ENCODE measurements at places on chromosomes 4 and X.
A peak's percentile ranks its signal among the peaks of the same experiment; 100 is the strongest.

DNA sequence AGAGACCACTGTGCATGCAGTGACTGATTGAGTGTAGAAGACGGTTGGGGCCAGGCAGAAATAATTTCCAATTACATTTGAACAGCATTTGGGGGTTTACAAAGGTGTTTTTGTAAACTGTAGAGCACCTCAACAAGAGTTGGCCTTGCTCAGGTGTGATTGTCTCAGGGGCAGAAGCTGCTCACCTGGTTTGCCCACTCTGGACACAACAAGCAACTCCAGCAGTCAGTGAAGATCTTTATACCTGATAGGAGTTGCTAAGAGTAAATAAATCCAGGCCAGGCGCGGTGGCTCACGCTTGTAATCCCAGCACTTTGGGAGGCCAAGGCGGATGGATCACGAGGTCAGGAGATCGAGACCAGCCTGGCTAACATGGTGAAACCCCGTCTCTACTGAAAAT, 221.3 kb downstream of the RAB28 start:
- DNase-seq = no peak

DNA sequence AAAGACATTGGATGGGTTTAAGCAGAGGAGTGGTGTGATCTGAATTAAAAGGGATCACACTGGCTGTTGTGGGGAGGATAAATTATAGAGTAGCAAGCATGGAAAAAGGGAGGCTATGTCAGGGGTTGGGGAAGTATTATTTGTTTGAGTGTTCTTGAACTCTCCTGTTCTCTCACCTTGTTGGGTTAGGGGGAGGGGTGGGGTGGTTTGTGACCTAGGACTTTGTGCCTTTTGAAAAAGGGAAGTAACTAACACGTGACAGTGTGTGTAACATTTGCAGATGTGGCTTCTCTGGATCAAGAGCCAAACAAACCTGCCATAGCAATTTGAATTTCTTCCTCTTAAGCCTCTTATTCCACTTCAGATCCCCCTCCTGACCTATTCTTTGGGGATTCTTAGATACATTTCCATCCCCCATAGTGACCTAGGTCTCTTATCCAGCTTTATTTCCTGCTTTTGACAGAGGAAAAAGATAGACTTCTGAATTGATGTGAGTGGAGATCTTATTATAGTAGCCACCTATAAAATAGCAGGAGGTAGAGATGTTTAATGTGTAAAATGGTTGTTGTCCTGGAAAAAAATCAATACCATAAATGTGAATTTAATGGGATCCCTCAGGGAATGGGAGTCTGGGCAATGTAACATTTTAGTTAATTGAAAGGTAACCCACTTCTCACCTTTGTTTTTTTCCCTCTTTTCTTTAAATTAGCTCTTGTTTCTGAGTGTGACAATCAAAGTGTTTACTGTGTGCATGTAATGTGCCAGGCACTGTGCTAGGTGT, 120.4 kb downstream of the CT47B1 start:
- peak; percentile 75 for DNase-seq

DNA sequence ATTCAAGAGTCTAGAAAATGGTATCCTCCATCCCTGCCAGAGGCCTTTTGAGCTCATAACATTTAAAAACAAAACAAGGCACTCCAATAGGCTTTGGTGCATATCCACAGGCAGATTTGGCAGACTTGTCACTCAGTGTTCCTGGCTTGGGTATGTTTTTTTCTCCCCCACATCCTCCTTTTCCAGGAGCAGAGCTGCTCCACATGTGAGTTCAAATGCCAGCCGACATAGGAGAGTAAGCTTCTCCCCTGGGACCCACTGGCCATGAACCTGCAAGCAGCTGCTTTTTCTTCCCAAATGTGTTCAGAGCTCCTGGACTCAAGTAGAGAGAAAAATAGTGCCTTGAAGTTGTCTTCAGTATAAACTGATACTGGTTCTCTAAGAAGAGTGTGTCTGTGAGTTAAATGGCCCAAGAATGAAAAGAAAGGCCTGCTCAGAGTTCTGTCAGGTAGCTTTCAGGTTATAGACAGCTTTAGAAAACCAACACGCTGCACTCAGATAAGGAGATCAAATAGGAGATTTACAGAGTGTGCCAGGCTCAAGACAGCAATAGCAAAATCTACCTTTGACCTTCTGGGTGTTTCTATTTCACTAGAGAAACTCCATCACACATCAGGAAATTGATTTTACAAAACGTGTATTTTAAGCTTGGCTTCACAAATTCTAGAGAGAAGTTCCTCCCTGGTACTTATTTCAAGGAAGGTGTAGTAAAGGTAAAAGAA, 162.5 kb upstream of the GALNT7 start:
- no peak for DNase-seq

DNA sequence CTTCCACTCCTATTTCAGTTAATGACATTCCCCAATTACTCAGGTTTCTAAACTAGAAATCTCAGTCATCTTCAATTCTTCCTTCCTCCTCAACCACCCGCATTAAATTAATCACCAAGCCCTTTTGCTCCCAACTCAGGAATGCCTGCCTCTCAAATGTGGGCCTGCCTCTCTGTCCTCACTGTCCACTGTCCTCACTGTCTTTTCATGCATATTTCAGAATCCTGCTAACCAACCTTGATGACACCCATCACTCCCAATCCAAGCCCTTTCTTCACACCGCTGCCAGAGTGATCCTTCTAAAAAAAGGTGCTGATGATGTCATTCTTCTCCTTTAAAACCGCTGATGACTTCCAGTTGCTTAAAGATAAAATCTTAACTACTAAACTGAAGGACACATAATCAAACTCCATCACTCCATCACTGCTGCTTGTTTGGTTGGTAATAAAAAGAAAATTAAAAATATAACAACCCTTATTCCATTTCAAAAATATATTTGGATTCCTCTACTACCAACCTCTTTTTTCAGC, 5.1 kb upstream of the APBB2 start:
- no peak for DNase-seq

DNA sequence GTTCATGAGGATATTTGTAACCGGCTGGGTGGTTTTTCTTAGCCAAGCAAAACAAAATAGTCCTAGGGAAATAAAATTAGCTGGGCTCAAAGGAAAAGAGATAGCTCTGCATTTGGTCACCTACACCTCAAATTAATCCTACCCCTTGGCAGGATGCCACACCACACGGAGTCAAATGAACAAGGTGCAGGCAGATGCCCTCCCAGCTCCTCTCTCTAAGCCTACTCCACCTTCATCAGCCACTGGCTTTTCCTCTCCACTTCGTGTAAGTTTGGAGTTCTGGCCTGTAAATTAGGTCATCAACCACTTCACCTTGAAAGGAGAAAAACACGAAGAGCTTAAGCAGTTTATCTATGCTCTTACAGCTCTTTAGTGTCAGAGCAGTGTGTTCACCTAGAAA, 1.4 kb downstream of the DDIT4L start:
- no peak for DNase-seq

GRCh38 chrX:38278682-38279081, 48.6 kb downstream of the RPGR start:
- no peak for DNase-seq

DNA sequence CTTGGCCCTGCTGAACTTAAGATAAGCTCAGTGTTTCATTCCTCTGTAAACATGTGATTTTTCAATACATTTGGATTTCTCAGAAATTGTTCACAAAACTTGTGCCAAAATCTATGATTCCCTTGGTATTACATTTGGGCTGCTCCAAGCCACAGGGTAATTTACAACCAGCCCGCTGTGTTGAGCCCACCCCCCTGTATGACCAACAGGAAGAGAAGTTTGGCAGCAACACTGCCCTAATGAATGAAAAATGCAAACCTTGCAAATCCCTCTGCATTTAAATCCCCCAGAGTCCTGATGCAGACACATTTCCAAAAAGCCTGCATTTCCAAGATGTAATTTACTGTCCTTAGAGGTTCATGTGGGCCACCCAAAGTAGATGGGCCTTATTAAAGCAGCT, 34.1 kb upstream of the GAB1 start:
- no peak for DNase-seq

- no peak for DNase-seq
Measured at GRCh38 chr4:111775556-111776297, 369.5 kb upstream of the FAM241A start.

DNA sequence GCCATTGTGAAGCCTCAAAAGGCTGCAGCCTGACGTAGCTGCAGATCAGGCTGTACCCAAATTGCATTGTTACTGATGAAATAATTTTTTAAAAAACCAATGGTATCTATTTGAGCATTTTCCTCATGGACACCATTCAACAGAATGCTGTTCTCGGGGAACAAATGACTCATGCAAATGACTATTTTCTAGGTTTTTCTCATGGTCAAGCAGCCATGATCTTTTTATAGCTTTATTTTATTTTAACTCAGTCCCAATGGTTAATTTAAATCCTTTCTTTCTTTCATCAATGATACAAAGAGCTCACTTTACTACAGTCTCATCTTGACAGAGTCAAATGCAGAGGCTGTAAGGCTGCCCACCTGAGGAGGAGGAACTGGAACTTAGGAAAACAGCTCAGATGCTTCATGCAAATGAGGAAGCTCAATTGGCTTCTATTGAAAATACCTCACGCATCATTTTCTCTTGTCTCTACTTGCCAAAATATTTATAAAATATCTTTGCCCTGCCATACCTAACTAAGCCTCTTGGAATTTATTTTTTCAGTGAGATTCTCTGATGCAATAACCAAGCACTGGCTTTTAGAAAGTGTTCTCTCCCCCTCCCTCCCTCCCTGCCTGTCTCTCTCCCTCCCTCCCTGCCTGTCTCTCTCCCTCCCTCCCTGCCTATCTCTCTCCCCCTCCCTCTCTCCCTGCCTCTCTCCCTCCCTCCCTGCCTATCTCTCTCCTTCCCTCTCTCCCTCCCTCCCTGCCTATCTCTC, 81.0 kb downstream of the SORBS2 start:
- peak; percentile 41 for DNase-seq

DNA sequence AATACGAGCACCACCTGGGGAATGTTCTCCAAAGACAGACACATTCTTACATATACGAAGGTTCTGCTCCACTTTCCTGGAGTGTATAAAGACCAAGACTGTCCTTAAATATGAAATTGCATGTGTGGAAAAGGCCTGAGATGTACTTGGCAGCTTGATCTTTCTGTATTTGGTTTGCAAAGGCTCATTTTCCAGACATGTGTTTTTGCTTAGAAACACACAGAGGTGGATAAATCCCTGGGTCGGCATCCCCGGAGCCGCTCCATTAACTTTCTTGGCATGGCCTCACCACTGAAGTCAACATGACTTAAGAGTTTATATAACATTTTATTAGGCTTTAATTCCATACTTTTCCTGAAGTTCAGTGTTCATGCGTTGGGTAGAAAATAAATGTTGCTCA, 239.4 kb downstream of the LDB2 start:
- no peak for DNase-seq

- no peak for DNase-seq
Measured at GRCh38 chrX:54818221-54818620, 10.7 kb downstream of the MAGED2 start.

- no peak for DNase-seq
Measured at GRCh38 chr4:188986271-188986689, 847.0 kb downstream of the TRIML1 start.

DNA sequence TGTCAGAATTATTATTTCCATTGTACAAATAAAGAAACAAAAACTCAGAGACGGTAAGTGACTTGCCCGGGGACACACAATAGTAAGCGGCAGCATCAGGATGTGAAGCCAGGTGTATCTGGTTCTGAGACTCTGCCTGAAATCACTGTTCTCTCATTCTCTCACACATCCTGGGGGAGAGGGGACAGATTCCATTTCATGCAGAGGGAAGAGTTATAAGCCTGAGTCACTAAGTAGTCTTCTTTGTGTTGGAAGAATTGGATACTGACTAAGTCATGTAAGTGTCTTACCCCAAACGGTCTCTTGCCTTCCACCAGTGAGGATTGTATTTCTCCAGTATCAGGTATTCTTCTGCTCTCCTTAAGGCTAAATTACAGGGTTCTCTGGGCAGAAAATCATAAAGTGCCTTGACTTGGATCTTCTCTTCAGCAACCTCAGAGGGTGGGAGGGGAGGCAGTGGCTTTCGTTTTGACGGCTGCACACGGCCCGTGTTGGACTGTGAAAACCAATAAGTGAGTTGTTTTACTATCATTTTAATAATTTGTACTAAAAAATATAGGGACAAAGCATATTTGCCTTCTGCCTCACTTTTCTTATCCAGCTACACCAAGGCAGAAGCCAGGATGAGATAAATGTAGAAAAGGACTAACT, 21.9 kb downstream of the TXK start:
- no peak for DNase-seq

- DNase-seq = no peak
Measured at GRCh38 chr4:65083076-65083475, 587.2 kb downstream of the EPHA5 start.

- no peak for DNase-seq
Measured at GRCh38 chr4:13207226-13207625, 276.9 kb downstream of the RAB28 start.

GRCh38 chrX:37830371-37830770, 17.0 kb downstream of the DYNLT3 start:
- no peak for DNase-seq

- no peak for DNase-seq
Measured at GRCh38 chrX:134513091-134513490, 53.1 kb downstream of the HPRT1 start.

DNA sequence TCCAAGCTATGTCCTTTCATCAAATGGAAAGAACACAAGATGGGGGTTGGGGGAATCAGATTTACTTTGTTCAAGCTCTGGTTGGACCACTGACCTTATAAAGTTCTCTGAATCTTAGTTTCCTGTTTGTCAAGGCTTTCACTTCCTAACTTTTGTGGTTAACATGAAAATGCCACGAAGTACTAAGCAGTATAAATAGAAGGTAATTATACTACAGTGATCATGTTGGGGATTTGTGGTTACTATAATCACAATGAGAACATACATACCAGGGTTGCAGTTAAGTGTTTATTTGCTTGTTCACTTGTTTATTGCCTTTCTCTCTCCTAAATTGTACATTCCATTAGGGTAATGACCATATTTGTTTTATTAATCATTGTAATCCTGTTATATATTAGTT, 53.2 kb downstream of the SPRY1 start:
- peak; percentile 42 for DNase-seq

- DNase-seq = peak; percentile 28
Measured at GRCh38 chrX:2391869-2392606, 108.7 kb downstream of the DHRSX start.

GRCh38 chr4:182806259-182807252, 110.6 kb downstream of the DCTD start:
- peak; percentile 66 for DNase-seq

GRCh38 chr4:41748074-41748570, 403 bp downstream of the PHOX2B start:
- DNase-seq = no peak

GRCh38 chr4:167939863-167940616, 152.3 kb upstream of the ANXA10 start:
- no peak for DNase-seq

DNA sequence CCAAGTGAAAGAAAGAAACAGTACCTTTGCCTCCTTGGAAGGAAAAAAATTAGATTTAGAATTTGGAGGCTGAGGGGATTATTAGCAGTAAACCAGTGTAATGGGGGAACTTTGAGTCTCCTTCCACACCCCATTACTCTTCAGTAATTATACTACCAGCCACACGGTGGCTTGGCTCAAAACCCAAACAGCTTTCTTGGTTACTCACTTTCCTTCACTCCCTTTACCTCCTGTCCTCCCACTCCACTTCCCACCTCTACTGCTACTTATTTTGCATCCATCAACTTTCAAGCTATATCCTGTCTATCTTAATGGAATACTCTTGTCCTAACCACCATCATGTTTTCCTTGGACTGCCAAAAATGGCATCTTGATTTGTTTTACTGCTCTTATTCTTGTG, 310.6 kb upstream of the AADAT start:
- no peak for DNase-seq

- no peak for DNase-seq
Measured at GRCh38 chr4:16597845-16598596, 300.4 kb downstream of the LDB2 start.
